SW 1271 (cell line): ENCODE measurements at places on chromosomes 5 and 9.

GRCh38 chr5:10903786-10904560, 142.9 kb upstream of the DAP start:
- DNase-seq = no peak

DNA sequence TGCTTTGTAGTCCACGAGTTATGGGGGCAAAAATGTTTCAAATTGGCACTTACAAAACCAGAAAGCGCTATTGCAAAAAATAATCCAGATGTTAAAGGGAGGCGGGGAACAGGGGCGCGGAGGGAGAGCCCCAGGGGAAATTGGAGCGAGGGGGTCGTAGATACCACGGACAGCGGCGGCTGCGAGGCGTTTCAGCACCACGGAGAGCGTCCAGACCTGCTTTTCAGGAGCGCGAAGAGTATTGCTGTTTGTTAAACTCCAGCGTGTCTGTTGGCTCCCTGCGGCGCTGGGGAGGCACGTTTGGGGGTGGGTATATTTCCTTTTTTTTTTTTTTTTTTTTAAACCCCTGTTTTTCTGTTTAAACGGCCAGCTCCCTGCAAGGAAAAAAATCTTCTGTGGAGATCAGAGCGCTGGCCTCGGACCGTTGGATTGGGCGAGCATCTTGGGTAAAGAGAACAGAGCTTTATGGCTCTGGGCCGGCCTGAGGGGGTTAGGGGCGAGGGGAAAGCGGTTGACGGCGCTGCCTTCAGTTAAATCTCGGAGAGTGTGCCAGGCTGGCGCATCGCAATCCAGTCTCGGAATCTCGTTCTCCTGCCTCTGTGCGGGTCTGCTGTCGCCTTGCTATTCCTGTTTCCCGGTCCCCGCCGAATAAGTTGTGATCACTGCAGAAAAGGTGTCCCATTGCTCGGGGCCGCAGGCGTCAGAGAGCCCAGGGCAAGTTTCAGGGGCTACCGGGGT, at the start of gene GLRA1:
Gene GLRA1 (minus strand): TSS at position 288 of the 738 bp plus-strand sequence. CDS start 302 bp downstream, outside the sequence.
- no peak for DNase-seq

- no peak for DNase-seq
Observed at GRCh38 chr9:87271696-87272477, 225.8 kb upstream of the DAPK1 start.

DNA sequence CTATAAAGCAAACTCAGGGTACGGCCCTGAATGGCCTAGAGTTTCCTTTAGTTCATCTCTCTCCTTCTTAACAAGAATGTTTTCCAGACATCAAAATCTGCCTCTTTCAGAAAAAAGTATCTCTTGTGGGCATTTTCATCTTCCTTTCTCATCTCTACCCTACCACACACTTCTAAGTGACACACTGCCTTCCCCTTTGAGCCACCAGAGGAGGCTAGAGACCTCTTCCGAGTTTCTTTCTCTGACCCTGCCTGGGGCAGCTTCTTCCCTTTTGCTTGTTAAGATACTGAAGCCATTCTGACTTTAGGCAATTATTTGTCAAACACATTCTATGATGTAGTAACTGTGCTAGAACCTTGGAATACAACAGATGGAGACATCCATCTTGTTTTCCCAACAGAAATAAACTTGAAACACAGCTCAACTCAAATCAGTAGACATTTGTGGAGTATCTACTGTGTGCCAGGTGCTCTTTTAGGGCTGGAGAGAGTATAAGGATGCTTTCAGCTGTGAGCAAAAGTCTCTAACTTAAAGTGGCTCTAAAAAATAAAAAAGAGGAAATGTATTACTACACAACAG, 8.6 kb upstream of the SV2C start:
- DNase-seq = no peak

- no peak for DNase-seq
Observed at GRCh38 chr9:137421838-137422603, 941 bp downstream of the EXD3 start.

GRCh38 chr5:106639488-106639887, 1031.2 kb downstream of the EFNA5 start:
- DNase-seq = peak; percentile 10
